ENCODE measurements at places on chromosomes 7 and 10.
A peak's percentile ranks its signal among the peaks of the same experiment; 100 is the strongest.

DNA sequence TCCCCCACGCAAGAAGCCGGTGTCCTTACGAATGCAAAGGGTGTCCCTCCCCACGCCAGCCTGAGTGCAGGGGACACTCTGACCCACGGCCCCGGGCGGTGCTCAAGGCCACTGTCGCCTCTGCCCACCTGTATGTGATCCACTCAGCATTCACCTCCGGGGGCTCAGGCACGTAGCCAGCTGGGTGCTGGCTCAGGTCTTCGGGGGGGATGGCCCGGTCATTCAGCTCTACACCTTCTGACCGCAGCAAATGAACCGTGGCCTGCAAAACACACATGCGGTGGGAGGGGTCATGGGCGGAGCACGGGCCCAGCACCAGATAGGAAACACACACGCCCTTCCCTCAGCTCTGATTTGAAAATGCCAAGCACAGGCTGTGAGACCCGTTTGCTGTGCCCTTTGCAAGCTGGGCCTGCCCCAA lies 25.9 kb downstream of the CFAP46 start:
- no peak for DNase-seq

- no peak for DNase-seq
Observed at GRCh38 chr7:50674299-50674698, 108.4 kb downstream of the GRB10 start.

DNA sequence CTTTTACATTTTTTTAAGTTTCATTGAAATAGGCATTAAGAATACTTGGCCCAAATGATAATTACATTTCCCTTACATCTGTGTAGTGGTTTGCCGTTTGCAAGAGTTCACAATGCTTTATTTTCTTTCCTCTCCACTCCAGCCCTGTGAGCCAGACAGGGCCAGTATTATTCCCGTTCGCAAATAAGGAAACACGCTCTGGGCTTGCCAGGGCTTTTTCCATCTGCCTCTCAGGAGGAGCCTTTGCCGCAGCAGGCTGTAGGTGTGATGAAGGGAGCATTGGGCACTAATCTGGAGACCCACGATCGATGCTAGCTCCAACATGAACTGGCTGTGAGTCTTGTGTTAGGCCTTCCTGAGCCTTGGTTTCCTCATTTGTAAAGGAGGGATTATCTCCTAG lies 154.4 kb downstream of the GALNT17 start:
- DNase-seq = no peak

GRCh38 chr10:90856964-90857634 lies 740 bp downstream of the HTR7 start:
- no peak for DNase-seq

DNA sequence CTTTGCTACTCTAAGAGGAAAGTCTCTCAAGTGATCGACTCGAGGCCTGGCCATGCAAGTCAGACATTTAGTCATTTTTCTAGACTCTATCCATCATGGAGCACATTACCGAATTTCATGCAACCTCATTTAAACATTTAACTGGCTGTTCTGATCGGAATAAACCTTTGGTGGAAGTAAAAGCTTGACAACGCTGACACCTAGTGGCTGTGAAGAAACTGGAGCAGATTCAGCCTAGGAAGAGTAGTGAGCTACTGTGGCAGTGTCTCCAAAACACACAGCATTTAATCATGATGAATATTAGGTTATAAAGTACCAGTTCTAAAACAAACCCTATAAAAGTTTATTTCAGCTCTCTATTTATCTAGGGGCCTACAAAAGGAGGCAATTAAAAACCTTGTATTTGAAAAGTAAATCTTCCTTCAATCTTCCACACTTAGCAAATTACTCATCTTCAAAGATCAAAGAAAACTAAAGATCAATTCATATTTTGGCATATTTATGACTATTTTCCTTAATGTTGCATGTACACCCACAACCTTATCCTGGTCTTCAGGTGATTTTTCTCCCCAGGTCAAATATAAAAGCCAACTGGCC lies 175.0 kb downstream of the CTNNA3 start:
- peak; percentile 60 for DNase-seq

DNA sequence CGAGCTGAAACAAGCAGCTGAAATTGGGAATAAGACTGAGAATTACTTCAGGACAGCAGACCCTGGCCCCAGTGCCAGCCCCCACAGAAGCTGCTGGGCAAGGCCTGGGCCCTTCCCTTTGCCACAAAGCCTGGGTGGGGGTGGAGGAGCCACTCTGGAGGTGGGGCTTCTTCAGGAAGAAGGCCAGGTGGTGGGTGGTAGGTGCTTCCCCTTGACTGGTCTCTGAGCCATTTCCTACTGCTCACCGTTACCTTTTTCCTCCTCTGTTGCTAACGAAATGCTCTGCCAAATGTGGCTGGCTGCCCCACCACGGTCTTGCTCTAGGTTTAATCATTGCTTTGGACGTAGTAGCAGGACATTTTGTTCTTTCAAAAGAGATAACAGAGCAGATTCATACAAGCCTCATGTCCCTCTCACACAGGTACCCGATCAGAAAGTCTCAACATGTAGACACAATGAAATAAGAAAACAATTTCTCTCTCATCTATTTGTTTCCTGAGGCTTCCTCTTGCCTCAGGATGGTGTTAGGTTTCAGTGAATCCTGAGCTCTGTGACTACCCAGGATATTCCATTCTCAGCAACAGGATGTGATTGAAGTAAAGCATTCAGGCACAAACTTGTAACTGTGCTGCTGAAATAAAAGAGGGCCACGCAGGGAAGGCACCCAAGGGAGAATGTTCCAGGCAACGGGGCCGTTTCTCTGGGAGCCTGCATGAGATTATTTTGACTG lies 66.5 kb downstream of the WDR11 start:
- DNase-seq = no peak

DNA sequence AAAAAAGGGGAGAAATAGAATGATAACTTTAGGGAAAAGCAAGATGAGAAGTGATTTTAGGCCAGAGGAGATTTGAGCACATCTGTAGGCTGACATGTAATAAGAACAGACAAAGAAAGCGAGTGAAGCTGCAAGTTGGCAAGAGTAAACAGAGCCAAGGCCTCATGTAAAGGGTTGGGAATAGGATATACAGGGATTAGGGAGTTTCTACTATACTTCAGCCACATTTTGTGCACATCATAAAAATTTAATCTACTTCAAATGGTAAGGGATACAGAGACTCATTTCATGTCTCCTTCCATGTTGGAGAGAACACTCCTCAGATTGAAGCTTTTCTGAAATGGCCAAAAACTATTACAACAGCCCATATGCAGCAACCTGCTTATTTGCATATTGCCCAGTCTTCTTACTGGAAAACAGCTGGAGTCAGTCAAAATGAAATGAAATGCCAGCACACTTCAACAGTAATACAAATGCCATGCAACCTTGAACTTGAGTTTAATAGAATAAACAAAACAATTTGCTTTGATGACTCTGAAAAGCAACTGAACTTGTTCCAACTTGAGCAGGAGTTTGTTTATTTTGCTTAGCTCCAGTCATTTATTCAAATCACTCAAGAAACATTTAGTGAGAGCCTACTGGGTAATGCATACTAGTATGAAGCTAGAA lies 49.9 kb downstream of the NRCAM start:
- DNase-seq = no peak

- DNase-seq = no peak
Observed at GRCh38 chr10:74373059-74373458, 222.0 kb downstream of the ADK start.

- DNase-seq = no peak
Observed at GRCh38 chr10:123475466-123475865, 190.7 kb upstream of the GPR26 start.

DNA sequence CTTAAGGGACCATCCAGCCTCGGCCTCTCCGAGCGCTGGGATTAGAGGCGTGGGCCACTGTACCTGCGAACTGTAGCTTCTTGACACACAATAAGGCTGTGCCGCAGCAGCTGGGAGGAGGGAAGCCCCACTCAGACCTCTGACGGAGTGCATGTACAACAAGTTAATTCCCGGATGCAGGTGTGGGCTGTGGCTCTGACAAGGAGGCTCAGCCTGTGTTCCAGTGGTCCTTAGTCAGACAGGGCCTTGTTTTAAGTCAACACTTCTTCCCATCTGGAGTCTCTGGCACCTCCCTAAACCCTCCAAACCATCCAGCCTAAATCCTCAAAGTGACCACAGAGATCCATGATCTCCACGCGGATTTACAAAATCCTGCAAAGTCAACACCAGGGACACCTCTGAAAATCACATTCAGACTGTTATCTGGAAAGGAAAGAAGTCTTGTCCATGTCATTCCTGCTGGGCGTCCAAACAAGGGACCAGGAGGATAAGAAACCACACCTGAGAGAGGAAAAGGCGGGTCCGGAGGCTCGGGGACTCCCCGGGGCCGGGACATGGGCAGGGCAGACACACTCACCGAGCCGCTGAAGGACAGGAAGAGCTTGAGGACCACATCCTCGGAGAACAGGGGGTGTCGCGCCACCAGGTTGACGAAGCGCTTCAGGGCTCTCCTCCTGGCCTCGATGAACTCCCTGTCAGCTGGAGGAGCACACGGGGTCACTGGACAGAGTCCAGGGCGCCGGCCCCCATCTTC lies 29.4 kb downstream of the NUDT1 start:
- no peak for DNase-seq

GRCh38 chr10:63466144-63466935 lies 563 bp upstream of the JMJD1C start:
- no peak for DNase-seq

- DNase-seq = no peak
Observed at GRCh38 chr7:81414411-81414810, 355.4 kb downstream of the HGF start.

DNA sequence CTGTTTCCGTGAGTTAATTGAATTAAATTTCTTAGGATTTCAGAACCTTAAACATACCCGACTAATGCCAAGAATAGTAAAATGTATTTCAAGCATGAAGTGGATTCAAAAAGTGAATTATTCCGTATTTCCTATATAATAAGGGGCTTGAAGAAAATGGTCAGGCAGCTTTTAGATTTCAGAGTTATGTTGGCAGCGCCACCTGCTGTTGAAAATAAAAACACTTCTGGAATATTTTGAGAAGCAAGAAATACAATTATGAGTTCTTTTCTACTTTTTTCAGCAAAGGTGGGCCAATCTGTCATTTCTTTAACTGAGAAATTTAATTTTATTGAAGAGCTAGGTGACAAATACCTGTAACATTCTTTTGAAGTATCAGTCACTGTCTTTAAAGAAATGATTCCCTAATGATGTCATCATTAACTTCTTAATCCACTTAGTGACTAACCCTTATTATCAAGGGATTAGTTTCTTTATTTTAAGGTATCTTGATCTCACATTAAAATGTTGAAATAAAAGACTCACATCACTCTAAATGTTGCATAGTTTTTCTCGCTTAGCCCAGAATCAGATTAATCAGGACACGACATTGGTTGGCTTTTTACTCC lies 36.6 kb upstream of the AGR3 start:
- DNase-seq = peak; percentile 60

DNA sequence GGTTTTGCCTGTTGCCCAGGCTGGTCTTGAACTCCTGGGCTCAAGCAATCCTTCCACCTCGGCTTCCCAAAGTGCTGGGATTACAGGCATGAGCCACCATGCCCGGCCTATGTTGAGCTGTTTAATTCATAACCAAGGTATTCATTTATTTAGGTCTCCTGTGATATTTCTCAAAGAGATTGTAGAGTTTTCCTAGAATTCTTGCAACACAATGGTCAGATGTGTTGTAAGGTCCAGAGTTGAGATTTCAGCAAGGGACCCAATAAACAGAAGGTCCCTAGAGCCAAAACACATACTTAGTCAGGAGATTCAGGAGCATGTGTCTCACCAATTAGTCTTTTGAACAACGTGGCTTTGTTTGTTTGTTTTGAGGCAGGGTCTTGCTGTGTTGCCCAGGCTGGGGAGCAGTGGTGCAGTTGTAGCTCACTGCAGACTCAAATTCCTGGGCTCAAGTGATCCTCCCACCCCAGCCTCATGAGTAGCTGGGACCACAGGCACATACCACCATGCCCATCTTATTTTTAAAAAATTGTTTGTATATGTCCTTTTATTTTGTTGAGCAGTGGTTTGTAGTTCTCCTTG lies 321.3 kb upstream of the GALNT17 start:
- no peak for DNase-seq

DNA sequence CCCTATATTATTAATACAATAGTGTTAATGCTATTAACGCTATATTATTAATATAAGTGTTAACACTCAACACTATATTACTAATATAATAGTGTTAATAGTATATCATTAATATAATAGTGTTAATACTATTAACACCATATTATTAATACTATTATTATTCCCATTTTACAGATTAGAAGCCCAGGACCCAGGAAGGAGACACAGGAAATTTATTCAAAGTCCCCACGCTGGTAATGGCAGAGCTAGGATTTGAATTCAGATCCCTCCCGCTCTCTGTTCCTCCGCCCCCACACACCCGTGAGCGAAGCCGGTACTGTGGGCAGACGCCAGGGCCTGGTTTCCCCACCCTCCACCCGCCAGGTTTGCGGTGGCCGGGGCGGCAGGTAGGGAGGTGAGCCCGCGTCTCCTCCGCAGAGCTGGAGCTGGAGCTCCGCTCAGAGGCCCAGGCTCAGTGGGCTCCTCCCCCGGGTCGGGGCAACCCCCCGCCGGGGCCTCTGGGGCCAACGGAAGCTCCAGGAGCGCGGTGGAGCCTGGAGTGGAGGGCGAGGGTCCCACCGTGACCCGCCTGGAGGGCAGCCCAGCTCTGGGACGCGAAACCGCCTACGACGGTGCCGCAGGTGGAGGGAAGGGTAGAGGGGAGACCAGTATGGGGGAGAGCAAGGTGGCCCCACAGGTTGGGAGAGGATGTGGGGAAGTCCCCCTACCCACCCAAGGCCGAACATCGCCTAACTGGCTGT lies at the start of gene TMEM225B:
Gene TMEM225B, plus strand, starts transcription at position 506 of the 740 bp plus-strand sequence. CDS start 6,122 bp downstream, outside the sequence.
- DNase-seq = no peak

- DNase-seq = no peak
Observed at GRCh38 chr7:20858951-20859350, 72.3 kb upstream of the SP8 start.

DNA sequence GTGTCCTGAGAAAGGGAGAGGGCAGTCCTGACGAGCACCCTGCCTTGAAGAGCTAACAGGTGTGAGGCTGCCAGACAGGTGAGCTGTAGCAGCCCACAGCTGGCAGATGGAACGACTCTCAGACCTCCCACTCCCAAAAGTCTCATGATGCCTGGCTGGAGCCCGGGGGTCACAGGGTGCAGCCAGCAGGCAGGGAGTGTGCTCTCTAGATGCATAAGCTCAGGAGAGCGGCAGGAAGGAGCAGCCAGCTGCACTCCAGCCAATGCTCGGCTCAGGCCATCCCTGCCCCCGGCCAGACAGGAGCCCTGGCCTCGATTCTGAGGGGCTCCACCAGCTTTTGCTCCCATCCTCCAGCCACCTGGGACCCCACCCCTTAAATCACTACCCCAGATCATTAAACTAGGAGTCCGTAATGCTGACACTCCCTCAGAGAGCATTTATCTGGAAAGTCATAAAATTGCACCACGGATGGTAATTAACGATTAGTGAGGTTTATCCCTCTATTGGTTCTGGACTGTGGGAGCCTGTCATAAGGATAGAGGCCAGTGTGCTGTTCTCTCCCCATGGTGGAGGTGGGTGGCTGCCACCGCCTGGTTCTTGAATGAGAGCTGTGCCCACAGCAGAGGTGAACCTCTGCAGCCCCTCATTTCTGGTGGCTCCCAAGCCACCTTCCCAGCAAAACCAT lies 63.5 kb upstream of the ZMIZ1 start:
- no peak for DNase-seq

- DNase-seq = no peak
Observed at GRCh38 chr10:101273741-101274140, 44.5 kb upstream of the LBX1 start.

- no peak for DNase-seq
Observed at GRCh38 chr10:96407560-96408069, 48.8 kb upstream of the OPALIN start.

Data from Calu3 (cell line).